ENCODE measurements at places on chromosomes 5 and 9. TPM values are rescaled to one million over a fixed set of nuclear protein-coding genes. Genes with fewer than 3 reads are reported as not detected.

GRCh38 chr5:156128026-156128425, 198.9 kb upstream of the SGCD start:
- DNase-seq: no peak

DNA sequence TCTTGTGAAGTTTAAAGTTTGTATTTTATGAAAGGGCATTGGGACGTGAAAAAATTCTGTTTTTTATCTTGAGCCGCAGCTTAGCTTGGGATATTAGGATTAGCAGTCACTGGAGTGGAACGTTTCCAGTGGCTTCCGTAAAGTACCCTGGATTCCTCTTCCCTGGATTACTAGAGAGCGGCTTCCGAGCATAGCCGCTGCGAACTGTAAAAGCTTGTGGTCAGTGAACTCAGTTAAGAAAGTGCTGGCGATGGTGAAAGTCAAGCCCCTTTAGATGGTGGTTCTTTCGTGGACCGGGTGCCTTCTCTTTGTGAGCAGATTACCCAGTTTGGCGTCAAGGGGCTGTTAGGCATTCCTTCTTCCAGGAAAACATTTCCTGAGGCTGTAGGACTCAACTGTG, 168.1 kb downstream of the KDM4C start:
- no peak for DNase-seq

GRCh38 chr5:83522446-83522845, 50.9 kb downstream of the VCAN start:
- no peak for DNase-seq

DNA sequence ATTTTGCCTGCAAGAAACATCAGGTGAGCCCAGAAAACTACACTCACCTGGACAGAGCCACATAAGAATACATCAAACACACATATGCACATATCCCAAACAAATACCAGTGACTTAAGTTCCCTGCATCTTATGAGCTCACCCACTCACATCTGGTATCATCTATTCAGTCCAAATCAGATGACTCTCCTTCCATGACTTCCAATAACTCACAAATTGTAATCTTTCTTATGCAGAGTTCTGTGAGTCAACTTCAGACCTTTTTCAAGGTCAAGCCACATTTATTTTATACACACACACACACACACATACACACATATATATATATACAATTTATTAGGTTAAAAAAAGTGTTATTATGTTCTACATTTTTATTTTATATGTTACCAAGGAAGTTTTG, 1711.9 kb upstream of the CDH9 start:
- no peak for DNase-seq

DNA sequence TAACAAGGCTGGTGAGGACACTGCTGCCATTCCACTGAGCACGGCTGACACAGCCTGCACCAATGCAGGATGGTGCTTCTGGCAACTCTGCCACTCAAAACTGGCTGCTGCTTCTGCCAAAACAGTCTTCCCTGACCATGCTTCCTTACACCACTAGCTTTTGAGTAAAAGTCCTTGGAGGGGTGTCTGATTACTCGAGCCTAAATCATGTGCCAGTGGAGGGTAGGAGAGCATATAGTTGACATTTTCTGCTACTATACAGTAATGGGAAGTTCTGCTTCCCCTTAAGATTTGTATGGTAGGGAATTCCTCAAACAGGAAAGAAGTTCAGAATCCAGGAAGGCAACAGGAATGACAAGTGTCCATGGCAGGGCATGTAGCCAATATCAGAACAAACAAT, 12.2 kb upstream of the PJA2 start:
- no peak for DNase-seq

DNA sequence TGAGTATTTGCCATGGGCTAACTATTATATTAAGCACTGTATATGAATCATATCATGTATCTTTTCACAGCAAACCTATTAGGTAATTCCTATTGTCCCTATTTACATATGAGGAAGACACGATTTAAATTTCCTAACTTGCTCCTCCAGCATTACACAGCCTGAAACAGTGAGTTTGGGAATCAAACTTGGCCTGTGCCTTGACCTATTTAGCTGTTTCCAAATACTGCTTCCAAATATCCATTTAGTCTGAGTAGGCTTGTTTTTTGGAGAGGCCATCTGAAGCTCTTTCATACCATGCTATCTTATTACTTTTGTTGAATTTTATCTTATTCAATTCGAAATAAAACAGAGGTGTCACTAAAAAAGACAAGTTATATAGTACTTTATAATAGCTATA, 447.3 kb upstream of the MPDZ start:
- no peak for DNase-seq

DNA sequence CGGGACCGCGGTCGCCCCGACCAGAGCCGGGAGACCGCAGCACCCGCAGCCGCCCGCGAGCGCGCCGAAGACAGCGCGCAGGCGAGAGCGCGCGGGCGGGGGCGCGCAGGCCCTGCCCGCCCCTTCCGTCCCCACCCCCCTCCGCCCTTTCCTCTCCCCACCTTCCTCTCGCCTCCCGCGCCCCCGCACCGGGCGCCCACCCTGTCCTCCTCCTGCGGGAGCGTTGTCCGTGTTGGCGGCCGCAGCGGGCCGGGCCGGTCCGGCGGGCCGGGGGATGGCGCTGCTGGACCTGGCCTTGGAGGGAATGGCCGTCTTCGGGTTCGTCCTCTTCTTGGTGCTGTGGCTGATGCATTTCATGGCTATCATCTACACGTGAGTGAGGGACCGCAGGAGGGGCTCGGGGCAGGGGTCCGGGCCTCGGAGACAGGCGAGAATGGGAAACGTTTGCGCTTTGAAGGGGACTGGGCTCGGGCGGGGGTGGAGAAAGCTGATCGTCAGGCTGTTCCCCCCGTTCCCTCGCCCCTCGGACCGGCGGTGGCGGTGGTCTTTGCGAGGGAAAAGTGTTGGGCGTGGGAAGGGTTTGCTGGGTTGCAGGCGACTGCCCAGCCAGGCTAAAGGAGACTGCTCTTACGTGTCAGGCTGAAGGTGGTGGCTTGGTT, 457 bp downstream of the UGCG start:
- no peak for DNase-seq

The FREM1 gene
- polyA plus RNA-seq: 0.04 TPM

DNA sequence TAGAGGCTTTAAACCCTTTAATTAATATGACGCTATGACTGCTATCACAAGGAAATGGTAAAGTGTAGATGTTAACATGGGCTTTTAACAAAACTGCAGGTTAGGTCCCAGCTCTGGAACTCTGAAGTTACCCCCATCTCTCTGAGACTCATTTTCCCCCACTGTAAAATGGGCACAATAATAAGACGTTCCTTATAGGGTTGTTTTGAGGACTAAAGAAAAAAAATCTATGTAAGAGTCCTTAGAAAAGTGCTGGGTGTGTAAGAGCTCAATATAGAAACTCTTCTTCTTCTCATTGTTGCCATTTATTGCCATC, 45.8 kb upstream of the STK32A start:
- no peak for DNase-seq

- DNase-seq: no peak
These were observed 21.6 kb downstream of the AMBP start for GRCh38 chr9:114056527-114056926.

DNA sequence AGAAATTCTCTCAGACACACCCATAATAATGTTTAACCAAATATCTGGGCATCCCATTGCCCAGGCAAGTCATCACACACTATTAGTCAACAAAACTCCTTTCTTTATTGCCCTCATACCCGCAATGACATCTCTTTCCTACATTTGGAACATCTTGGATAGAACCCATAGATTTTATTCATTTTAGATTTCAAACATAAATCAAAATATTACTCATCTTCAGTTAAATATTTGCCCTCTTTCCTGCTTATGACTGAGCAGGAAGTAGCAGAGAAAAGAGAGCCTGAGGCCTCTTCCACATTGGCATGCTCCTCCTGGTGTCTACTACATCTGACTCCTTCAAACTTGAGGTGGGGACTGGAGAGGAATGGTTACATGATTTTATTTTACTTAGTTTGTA, 592.0 kb downstream of the CHSY3 start:
- DNase-seq: no peak

DNA sequence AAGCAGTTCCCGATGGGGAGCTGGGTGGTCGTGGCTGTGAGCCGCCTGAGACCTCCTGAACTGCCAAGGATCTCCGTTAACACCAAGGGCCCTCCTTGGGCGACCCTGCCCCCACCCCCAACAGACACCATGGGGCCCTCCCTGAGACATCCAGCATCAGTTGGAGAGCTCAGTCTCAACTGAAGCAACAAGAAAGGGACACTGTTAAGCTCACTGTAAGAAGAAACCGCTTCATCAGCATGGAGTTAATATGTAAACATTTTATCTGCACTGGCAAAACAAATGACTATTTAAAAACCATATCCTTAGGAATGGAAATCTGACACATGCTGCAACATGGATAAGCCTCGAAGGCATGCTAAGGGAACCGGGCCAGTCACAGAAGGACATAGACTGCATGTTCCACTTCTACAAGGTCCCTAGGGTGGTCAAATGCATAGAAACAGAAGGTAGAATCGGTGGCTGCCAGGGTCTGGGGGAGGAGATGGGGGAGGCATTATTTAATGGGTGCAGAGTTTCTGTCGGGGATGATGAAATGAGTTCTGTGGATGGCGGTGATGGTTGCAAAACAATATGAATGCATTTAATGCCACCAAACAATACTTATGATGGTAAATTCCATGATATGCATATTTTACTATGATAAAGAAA, 47.4 kb downstream of the ROR2 start:
- DNase-seq: no peak

DNA sequence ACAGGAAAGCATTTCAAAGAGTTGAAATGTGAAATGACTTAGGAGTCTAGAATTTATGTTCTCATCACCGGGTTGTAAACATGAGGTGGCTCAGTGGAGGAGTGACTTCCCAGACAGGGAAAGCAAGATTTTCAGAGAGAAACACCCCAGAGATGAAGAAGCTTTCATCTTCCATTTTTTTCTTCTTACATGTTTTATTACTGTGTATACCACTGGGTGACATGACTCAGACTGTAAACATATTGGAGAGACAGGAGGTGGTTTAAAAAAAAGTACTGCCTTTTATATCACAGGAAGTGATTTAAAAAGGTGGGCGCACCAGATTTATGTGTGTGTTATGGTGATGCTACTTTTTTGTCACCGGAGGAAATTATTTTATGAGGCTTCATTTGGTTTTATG, 209.1 kb upstream of the TUT7 start:
- DNase-seq: peak; percentile 51
